ENCODE measurements at places on chromosomes 7 and 10. TPM values are rescaled to one million over a fixed set of nuclear protein-coding genes. Genes with fewer than 3 reads are reported as not detected.

Gene ABCB4
- total RNA-seq, result 0.23 TPM

DNA sequence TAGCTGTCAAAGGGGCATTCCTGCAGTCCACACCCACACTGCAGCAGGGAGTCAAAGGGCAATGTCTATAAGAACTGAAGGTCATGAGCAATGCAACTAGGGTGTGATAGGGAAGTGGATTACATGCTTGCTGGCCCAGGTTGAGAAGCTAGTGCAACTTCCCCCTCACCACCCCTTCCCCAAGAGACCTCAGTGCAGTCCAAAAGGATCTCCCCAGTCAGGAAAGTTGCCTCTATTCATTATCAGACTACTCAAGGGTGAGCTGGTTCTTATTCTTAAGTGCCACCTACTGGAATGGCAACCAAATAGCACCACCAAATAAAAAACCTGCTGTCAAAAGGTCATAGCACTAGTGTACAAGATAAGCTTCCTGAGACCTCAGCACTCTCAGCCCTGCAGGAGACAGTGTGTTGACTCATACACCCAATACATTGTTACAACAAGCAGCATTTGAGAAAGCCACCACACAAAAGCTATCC, 28.2 kb downstream of the MTERF1 start:
- DNase-seq, result no peak

GRCh38 chr10:47408606-47409005, 24.5 kb upstream of the ZNF488 start:
- DNase-seq, result no peak

- DNase-seq, result no peak
Measured at GRCh38 chr10:46084321-46085165, 38.5 kb upstream of the MSMB start.

Gene ANKMY2
- total RNA-seq, result 6.9 TPM

DNA sequence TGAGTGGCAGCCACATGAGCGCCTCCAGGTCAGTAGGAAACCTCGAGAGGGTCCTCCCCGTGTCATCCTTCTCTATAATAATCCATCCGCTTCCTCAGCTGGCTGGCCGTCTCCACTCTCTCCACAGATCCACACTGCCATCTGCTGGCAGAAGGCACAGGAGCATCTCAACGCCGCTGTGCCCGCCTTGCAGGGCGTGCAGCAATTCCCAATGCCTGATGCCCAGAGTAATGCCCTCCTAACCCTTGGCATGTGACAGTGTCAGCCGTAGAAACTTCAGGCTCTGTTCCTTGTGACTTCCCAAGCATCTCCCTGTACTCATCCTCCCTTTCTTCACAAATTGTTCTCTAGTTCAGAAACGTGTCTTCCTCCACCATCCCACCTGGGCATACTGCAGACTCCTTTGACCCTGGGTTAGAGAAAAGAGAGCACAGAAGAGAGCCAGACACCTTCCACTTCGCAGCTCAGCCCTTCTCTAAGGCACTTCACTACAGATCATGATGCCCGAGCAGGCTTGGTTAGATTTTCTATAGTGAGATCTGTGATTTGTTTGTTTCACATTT, 70.8 kb downstream of the XPNPEP1 start:
- DNase-seq, result peak; percentile 32

Gene DOCK1
- total RNA-seq, result not detected

DNA sequence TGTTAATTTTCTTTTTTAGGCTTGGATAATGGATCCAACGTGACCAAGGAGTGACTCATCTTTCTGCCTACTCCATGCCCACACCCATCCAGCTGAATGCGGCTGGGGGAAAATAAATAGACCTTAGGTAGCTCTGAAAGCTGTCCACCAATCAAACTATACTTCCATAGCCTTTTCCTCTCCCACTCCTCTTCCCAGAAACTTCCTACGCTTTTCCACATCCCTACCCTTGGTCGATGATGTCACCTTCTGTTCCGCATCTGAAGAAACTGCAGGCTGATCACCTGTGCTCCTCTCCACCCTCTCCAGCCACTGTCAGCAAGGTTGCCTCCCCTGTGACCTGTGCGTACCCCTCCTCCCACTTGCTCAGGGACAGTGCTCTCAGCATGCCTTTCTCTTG, 359.8 kb upstream of the KLF6 start:
- DNase-seq, result no peak

Gene TEX47
- not detected for total RNA-seq

Gene CRYGN
- 0.99 TPM for total RNA-seq

Gene CDK14
- 1.7 TPM for total RNA-seq

DNA sequence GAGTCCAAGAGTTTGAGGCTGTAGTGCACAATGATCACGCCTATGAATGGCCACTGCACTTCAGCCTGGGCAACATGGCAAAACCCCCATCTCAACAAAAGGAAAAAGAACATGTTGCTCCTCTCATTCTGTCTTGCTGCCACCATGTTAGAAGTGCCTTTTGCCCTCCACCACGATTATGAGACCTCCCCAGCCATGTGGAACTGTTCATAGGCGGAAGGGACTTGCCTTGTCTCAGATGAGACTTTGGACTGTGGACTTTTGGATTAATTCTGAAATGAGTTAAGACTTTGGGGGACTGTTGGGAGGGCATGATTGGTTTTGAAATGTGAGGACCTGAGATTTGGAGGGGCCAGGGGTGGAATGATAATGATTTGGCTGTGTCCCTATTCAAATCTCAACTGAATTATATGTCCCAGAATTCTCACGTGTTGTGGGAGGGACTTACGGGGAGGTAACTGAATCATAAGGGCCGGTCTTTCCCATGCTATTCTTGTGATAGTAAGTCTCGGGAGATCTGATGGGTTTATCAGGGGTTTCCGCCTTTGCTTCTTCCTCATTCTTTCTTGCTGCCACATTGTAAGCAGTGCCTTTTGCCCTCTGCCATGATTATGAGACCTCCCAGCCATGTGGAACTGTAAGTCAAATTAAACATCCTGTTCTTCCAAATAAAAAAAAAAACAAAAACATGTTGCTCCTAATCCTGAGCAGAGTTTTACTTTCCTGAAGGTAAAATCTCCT, 22.3 kb downstream of the DLG5 start:
- DNase-seq, result no peak

Data from T-helper 17 cell (primary cell).